ENCODE measurements at places on chromosomes 3 and 15. TPM values are rescaled to one million over a fixed set of nuclear protein-coding genes. Genes with fewer than 3 reads are reported as not detected.

Gene CPLX3
- total RNA-seq: not detected

Gene CLDN18
- not detected for total RNA-seq

Gene CLEC3B
- not detected for total RNA-seq

Gene B3GNT5
- 35.4 TPM for total RNA-seq

Gene PRSS50
- total RNA-seq: not detected

Gene SLC9C1
- not detected for total RNA-seq

Gene SIN3A
- 17.0 TPM for total RNA-seq

Gene XYLB
- total RNA-seq: 2.5 TPM
